NCI-H1417 treated with DMSO at 0.1 percent for 48 hours (cell line): ENCODE measurements at places on chromosomes 2 and 18.

DNA sequence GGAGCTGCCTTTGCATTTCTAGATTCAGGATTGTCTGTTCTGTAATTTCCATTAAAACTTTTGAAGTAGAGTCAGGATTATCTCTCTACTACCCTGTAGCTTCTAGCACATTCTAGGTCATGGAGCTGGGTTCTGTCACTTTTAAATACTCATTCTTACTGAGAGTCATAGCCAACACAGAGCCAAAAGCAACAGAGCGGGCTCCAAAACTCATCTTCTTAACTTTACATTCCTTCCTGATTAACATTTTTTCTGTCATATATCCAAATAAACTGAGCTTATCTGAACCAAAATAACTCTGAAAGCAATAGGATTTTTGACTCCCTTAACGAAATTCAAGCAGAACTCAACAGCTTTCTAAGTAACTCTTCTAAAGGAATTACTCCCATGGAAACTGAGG is 12.9 kb downstream of the PREPL start:
- DNase-seq = no peak

DNA sequence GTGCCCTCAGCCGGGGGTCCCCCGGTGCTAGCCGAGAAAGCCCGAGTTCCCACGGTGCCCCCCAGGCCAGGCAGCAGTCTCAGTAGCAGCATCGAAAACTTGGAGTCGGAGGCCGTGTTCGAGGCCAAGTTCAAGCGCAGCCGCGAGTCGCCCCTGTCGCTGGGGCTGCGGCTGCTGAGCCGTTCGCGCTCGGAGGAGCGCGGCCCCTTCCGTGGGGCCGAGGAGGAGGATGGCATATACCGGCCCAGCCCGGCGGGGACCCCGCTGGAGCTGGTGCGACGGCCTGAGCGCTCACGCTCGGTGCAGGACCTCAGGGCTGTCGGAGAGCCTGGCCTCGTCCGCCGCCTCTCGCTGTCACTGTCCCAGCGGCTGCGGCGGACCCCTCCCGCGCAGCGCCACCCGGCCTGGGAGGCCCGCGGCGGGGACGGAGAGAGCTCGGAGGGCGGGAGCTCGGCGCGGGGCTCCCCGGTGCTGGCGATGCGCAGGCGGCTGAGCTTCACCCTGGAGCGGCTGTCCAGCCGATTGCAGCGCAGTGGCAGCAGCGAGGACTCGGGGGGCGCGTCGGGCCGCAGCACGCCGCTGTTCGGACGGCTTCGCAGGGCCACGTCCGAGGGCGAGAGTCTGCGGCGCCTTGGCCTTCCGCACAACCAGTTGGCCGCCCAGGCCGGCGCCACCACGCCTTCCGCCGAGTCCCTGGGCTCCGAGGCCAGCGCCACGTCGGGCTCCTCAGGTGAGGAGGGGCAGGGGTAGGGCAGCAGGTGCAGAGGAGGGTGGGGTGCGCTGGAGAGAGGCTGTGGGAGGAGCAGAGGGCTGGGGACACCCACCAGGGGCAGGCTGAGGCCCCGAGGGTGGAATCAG is 14.1 kb upstream of the GMPPA start:
- no peak for DNase-seq

DNA sequence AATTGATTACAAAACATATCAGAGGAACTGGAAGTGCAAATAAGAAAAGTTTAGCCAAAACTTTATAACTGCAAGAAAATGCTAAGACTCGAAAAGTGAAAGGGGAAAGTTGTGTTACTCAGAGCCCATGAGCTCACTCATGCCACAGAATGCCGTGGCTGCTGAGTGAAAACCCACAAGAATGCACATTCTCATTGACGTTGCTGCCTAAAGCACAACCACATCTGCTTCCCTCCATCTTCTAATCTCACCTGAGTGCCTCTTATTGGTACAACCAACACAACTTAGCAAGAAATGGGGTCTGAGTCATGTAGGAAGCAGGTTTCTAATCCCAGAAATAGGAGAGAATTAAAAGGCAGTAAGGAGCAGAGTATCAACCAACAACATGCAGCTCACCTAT is 259.7 kb downstream of the LNPK start:
- DNase-seq = no peak

DNA sequence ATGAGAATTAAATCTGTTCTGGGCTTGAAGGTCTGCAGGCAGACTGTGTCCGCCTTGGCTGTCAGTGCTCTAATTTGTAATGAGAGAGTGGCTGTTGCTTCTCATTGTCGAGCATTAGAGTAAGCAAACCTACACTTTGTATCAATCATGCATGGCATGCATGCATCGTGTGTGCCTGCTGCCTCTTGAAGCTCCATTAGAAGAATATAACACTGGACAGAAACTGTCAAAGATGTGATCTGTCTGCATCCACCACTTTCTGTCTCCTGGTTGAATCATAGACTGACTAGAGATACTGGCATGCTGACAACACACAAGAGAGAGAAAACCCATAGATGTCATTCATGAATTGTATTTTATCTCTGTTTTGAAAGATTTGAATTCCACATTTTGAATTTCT is 275.0 kb upstream of the NXPH2 start:
- no peak for DNase-seq

GRCh38 chr18:54020966-54021365 is 203.5 kb downstream of the MBD2 start:
- DNase-seq = no peak

- DNase-seq = no peak
Observed at GRCh38 chr18:23972453-23972852, 42.1 kb upstream of the TTC39C start.
